ENCODE measurements at places on chromosomes 1 and 21.

DNA sequence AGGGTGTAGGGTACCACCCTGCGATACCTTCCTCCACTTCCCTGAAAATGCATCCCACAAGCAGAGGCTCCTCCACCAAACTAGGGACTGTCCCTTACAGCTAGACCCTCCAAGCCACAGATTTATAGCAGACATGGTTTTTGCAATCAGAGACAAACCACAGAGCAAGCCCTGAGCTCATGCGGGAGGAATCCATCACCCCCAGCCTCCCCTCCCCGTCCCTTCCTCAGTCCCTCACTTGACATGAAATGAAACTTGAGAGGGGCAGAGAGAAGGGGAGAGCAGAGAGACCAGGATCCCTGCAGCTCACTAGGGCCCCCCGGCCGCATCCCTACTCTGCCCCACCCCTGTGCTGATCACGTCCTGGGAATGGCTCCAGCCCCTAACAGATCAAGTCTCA lies 94.9 kb downstream of the MRPL37 start:
- DNase-seq, result no peak

GRCh38 chr21:36023092-36023480 lies 37.2 kb downstream of the SETD4 start:
- no peak for DNase-seq

DNA sequence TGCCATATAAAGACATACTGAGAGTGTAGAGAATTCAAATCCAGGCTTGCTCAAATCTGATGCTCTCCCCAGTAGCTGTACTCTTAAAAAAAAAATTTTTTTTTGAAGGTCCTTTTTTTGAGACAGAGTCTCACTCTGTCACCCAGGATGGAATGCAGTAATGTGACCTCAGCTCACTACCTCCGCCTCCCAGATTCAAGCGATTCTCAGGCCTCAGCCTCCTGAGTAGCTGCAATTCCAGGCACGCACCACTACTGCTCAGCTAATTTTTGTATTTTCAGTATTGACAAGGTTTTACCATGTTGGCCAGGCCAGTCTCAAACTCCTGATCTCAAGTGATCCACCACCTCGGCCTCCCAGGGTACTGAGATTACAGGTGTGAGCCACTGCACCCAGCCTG lies 28.7 kb downstream of the STYXL2 start:
- no peak for DNase-seq

- DNase-seq, result no peak
Observed at GRCh38 chr1:23664837-23665795, 26.5 kb upstream of the RPL11 start.

GRCh38 chr1:198367296-198367695 lies 173.2 kb downstream of the ATP6V1G3 start:
- DNase-seq, result no peak

GRCh38 chr1:50929376-50929958 lies 30.6 kb downstream of the FAF1 start:
- DNase-seq, result peak; percentile 2

DNA sequence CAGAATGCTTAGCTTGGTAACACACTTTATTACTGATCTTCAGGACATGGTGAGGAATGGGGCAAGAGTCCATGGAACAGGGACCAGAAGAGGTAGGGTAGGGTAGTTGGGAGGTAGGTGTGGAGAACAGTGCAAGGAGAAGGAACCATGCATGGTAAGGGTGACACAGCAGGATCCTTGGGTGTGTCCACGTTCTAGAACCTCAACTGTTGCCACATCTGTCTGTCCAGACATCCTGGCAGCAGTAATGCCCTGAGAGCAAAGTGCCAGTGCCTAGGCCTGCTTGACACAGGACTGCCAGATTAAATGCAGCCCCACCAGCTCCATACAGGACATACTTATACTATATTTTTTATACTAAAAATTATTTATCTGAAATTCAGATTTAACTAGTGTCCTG lies 13.9 kb downstream of the DMAP1 start:
- no peak for DNase-seq

DNA sequence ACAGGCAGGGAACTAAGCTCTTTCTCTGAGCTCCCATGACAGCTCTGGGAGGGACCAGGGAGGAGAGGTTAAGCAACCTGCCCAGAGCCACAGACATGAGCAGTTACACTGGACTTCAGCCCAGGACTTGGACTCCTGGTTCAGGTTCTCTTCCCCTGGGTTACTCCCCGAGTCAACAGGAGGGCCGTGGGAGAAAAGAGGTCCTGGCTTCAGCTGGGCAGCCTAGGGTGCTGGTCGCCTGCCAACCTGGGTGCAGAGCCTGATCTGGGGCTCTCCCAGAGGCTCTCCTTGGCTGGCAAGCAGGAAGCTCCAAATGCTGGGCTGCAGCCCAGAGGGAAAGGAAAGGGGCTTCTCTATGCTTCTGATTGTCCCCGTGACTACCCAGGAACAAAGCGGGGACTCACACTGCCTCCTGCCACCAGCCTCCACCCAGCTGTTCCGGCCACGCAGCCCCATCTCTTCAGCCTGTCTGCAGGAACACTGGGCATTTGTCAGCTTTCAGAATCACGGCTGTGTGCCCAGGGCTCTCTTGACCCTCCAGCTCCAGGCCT lies 141.8 kb downstream of the HIVEP3 start:
- no peak for DNase-seq

DNA sequence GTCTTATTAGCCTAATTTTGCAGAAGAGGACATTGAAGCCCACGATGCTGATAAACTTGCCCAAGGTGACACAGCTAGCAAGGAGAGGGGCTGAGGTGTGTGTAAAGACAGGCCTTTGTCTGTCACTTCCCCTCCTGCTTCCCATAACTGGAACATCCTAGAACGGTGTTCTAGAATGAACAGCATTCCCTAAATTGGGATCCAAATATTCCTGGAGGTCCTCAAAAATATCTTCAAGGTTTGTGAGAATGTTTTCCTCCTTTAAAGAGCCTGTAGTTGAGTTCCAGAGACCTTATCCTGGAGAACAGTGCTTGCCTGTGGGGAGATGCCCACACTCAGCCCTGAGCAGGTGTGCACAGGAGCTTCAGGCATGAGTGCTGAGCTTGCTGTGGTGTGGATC lies 41.5 kb upstream of the SAMD13 start:
- DNase-seq, result no peak

GRCh38 chr1:198490224-198490623 lies 50.3 kb downstream of the ATP6V1G3 start:
- DNase-seq, result no peak

DNA sequence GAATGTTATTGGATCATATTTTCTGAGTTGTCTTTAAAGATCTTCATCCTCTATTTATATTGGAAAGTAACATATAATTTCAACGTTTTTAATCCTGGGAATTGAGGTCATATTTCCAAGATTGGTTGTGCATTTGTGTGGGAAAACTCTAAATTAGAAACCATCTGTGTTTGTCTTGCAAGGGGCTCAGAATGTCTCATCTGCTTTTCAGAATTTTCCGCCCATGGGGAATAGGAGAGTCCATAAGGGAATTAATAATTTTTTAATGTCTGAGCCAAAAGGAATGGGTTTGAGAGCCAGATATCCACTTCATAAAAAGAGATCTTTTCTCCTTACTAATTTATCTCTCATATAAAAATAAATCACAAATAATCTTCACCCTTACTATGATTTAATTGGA lies 84.8 kb upstream of the MAP1LC3C start:
- DNase-seq, result no peak

DNA sequence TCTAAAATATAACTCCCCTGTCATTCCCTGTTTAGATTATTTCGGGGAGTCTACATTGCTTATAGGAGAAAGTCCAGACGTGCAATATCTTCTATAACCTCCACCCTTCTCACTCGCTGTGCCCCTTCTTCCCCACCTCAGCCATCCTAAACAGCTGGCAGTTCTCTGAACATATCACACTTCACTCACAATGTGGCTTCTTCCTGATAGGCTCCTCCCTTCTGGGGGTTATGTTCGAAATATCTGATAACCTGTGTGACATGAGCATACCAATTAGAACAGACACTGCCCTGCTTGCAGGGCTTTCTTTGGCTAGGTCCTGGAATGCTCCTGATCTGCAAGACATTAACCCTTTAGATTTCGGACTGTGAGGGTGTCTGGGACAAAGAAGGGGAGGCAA lies 274.6 kb downstream of the NFIA start:
- no peak for DNase-seq

GRCh38 chr1:175842550-175842949 lies 99.2 kb upstream of the TNR start:
- no peak for DNase-seq

Measured in right renal pelvis (tissue), 4 donors.